Neural crest cell (in vitro differentiated cells): ENCODE measurements at places on chromosomes 12 and 14.

DNA sequence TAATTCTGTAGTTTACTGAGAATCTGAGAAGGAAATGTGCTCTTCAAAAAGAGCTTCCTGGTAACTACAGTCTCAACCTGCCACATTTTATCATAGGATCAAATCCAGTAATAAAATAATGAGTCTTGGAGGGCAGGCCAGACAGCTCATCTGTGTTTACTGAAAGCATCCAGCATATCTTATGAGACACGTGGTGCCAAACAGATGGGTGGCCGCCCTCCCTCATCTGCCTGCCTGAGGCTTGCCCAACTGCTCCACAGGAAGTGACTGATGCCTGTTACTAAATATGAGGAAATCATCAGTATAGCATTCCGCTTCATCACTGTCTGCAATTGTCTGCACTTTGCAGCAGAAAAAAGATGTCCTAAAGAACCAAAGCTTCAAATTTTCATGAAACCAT lies 13.5 kb downstream of the DHRS7 start:
- no peak for DNase-seq

- no peak for DNase-seq
These were observed 22.5 kb upstream of the TMPRSS12 start for GRCh38 chr12:50820177-50820576.

GRCh38 chr14:104112609-104113571 lies 25.5 kb upstream of the KIF26A start:
- no peak for DNase-seq

DNA sequence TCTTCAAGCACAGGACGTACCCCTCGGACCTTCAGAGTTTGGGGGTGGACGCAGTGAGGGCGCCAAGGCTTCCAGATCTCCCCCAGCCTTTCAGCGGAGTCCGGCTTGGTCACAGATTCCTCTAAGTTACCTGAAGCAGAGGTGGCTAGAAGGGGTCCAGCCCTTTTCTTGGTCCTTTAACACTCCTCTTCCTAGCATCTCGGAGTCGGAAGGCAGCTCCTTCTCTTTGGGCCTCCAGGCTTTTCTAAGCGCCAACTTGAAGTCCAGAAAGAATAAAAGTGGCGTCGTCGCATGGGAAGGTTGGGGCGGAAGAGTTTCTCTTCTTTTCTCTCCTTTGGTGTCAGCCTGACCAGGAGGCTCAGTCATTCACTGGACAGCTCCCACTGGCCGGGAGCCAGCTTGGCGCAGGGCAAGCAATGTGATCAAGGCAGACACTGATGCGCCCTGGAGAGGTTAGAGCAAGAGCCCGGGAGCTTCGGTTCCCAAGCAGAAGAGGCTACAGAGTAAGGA lies 9.6 kb downstream of the OR6S1 start:
- no peak for DNase-seq

DNA sequence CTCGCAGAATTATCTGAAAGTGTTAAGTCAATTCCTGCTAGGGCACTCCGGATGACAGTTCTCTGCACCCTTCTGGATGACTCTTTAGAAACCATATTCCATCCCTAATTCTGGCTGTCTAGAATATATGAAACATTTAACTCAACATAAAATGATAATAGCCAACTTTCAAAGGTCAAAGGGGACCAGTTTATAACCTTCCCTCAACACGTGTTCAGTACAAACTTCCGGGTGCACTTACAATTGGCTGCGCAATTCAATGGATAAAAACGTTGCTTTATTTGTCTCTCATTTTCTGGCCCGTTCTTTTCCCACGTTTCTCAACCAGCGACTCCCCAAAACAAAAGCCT lies 1.3 kb downstream of the SBNO1 start:
- no peak for DNase-seq

GRCh38 chr12:107594995-107595394 lies 90.6 kb upstream of the PWP1 start:
- no peak for DNase-seq
